ENCODE measurements at places on chromosomes 2 and 18.

DNA sequence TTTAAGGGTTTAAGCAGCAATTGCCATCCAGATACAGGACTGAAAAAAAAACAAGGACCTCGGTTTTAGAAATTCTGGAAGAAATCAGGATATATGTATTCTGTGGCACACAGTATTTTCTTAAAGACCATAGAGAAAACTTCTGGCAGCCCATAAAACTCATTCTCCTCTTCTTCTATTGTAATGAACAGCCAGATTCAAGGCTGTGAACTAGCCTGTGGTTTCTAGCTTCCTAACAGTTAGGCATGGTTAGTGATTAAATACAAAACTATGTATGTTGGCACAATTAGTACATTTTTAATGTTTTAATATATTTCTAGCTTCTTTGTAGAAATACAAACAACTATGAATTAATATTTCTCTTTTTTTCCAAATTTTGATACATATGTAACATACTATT, 555.7 kb downstream of the DSC3 start:
- no peak for DNase-seq

GRCh38 chr2:132659331-132659730, 10.7 kb downstream of the LYPD1 start:
- DNase-seq, result no peak

- no peak for DNase-seq
These were observed 207.2 kb downstream of the SLC8A1 start for GRCh38 chr2:40244675-40245074.

DNA sequence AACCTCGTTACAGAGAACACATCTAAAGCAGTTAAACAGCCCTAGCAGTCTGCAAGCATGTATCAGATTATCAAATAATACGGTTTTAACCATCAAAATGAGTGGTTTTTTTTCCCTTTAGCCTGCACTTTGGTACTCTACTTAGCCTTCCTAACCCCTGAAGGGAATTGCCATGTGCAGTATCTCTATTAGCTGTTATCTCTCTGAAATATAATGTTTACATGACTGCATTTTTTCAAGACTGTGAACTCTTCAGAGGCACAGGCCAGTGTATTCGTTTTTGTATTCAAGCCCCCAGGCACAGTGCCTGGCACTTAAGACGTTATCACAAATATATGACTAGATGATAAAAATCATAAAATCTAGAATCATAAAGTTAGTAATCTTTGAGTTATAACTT, 509.5 kb downstream of the PARD3B start:
- no peak for DNase-seq

DNA sequence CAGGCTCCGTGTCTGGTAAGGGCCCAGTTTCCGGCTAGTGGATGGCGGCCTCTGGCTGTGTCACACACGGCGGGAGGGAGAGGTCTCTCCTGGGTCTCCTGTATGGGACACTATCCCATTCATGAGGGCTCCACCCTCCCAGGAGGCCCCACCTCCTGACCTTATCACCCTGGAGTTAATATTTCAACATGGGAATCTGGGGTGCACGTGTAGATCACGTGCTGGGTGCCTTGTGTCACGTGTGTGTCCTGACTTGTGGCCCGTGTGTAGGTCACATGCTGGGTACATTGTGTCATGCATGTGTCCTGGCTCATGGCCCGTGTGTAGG, 9.9 kb downstream of the NEU4 start:
- no peak for DNase-seq

- DNase-seq, result no peak
These were observed 105.0 kb upstream of the HAAO start for GRCh38 chr2:42897358-42897757.

- no peak for DNase-seq
These were observed 44.3 kb downstream of the SPRED2 start for GRCh38 chr2:65388051-65388531.

DNA sequence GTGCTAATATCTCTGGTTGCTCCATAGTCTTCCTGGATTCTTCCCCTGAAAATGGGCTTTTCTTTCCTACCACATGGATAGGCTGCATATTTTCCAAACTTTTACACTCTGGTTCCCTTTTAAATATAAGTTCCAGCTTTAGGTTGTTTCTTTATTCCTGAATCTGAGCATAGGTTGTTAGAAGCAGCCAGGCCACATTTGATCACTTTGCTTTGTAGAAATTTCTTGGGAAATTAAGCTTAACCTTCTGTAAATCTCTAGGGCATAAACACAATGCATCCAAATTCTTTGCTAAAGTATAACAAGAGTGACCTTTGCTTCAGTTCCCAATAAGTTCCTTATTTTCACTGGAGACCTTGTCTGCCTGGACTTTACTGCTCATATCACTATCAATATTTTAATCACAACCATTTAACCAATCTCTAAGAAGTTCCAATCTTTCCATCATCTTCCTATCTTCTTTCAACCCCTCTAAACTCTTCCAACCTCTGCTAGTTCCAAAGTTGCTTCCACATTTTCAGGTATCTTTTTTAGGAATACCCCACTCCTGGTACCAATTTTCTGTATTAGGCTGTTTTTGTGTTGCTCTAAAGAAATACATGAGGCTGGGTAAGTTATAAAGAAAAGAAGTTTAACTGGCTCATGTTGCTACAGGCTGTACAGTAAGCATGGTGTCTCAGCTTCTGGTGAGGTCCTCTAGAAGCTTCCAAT, 389.6 kb upstream of the HS6ST1 start:
- no peak for DNase-seq

DNA sequence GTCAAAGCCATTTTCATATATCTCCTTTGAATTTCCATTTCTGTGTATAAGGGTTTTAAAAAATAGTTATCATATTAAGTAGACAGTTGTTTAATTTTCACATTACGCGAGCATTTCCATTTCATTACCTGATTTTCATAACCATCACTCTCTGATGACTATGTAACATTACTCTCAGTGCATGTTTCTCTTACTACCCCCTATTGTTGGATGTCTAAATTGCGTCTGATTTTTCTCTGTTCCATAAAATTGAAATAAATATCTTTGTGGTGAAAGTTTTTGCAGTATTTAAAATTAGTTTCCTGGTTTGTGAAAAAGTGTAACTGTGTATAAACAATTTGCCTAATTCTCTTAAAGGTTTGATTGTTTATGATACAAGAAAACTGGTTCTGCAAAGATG, 123.8 kb downstream of the MYO1B start:
- no peak for DNase-seq

Data from activated CD4-positive, CD25-positive, alpha-beta regulatory T cell treated with anti-CD3 and anti-CD28 coated beads, Interleukin-2, amount 50 U/mL, for 16 hours (primary cell).